Urinary bladder (tissue), 4 donors: ENCODE measurements at places on chromosomes 13 and 19.

- no peak for DNase-seq
Observed at GRCh38 chr19:51326216-51327065, 15.0 kb downstream of the IGLON5 start.

- peak; percentile 71 for DNase-seq
Observed at GRCh38 chr19:15129856-15130585, 22.8 kb downstream of the SYDE1 start.

DNA sequence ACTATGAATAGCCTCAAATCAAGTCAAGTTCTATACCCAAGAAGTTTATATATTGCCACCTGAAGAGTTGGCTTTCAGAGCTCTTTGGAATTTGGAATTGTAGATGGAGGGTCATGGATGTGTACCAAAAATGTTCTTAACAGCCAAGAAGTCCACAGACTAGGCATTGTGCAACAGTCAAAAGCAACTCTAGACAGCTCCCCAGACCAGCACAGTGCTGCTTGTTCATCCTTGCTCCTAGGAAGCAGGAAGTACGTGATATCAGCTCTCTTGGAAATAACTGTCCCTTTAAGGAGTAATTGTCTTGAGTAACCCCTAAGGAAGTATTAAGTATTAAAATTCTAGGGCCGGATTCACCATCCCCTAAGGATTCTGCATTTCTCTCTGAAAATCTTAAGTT lies 30.7 kb upstream of the IL17D start:
- DNase-seq = no peak

DNA sequence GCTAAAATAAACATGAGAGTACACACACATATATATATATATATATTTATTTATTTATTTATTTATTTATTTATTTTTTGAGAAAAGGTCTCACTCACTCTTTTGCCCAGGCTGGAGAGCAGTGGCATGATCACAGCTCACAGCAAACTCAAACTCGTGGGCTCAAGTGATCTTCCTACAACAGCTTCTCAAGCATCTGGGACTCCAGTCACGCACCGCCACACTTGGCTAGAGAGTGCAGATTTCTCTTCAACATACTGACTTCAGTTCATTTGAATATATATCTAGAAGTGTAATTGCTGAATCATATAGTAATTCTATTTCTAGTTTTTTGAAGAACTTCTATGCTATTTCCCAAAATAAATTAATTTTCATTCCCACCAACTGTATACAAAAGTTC lies 1711.8 kb downstream of the SLITRK5 start:
- no peak for DNase-seq

- DNase-seq = no peak
Observed at GRCh38 chr19:7877249-7877836, 3.2 kb upstream of the PRR36 start.

DNA sequence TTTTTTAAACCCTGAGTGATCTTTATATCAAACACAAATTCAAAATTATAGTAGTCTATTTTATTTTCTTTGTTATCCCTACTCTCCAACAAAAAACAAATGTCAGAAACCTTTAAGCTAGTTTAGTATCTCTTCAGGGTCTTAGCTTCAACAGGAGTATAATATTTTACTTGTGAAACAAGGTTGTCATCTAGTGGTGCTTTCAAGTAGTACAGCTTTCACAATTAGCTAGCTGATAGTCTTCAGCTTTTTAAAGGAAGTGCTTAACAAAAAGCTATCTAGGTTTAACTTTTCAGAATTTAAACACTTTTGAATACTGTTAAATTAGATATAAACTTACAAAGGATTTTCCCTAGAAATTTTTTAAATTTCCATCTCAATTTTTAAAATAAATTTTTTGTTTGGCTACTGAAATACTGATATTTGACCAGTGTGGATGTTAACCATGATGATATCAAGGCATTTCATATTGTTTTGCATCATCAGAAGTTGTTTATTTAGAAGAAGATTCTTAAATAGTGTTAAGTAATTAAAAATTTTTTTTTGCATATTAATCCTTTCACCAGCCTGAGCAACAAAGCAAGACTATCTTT lies 34.2 kb downstream of the TDRD3 start:
- DNase-seq = peak; percentile 33

DNA sequence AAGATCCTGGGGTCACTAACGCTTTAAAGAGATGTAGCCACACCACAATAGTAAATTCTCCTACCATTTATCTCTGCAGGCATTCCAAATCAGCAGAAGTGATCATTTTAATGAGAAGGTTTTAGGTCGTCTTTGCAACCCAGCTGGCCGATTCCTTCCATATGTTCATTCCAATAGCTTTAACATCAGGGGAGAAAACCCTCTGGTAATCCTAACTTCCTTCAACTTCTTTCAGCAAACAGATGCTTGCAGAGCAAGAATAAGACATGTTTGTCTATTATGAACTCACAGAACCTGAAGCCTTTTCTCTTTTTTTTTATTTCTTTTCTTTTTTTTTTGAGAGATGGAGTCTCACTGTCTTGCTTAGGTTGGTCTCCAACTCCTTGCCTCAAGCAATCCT lies 498.6 kb upstream of the SLITRK1 start:
- no peak for DNase-seq

DNA sequence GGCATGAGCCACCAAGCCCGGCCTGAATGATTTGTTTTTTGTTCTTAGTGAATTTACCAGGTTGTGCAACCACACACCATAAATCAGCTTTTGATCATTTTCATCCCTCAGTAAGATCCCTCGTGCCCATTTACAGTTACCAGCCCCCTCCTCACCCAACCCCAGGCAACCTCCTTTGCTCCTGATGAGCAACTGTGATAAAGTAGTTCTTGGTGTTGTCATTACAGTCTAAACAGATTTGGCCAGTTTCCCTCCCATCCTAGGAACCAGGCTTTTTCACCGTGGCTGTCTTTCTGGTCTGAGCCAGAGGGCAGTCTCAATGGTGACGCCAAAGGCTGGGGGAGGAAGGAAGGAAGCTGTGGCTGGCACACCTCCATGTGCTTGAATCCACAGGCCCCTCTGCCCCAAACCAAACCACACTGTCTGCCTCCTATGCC lies 61.2 kb upstream of the WDFY2 start:
- no peak for DNase-seq

DNA sequence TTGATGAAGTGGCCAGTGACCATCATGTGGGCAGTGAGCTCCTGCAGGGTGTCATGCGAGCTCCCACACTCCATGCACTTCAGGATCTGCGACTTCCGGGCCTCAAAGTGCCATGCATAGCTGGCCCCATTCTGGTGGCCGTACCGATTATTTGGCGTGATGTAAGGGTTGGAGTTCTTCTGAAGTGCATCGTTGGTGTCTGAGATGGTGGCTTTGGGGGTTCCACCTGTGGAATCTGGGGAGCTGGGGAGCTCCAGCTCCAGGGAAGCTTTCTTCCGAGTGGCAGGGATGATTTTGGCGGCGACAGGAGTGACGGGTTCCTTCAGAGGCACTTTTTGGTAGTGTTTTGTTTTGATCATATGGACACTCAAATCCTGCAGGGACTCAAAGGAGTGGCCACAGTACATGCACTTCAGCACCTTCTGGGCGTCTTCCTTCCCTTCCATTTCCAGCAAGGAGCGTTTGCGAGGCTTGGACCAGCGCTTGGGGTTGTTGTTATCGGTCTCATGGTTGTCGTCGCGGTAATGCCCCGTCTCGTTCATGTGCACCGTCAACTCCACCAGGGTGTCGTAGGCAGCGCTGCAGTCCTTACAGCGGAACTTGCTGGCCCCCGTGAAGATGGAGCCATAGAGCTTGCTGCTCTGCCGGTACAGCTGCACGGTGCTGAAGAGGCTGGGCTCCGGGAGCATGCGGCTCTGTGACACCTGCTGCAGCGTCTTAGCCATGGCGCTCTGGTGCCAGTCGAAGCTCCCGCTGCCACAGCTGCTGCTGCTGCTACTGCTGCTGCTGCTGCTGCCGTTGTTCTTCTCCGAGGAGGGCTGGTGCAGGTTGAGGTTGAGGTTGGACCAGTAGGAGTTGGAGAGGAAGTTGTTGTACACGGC lies 70.4 kb downstream of the TSHZ3 start:
- no peak for DNase-seq

- DNase-seq = no peak
Observed at GRCh38 chr19:4064496-4065260, 2.0 kb downstream of the ZBTB7A start.

GRCh38 chr19:41325947-41326706 lies 16.2 kb downstream of the CCDC97 start:
- no peak for DNase-seq

- no peak for DNase-seq
Observed at GRCh38 chr19:4589579-4590410, 30.3 kb upstream of the SEMA6B start.

- DNase-seq = no peak
Observed at GRCh38 chr13:75146436-75146835, 335.5 kb downstream of the TBC1D4 start.

DNA sequence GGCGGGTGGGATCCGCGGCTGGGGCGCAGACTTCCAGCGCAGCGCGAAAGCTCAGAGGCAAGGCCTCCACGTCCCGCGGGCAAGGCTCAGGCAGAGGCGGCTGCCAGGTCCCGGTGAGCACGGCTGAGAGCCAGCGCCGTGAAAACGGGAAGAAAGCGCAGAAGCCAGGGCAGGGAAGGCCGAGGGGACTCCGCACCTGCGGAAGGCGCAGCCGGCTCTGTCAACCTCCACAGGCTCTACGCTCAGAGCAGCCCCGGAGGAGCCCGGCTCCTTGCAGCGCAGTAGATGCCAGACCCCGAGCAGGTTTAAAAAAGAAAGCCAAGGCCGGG lies 131.0 kb downstream of the RNF17 start:
- DNase-seq = no peak

DNA sequence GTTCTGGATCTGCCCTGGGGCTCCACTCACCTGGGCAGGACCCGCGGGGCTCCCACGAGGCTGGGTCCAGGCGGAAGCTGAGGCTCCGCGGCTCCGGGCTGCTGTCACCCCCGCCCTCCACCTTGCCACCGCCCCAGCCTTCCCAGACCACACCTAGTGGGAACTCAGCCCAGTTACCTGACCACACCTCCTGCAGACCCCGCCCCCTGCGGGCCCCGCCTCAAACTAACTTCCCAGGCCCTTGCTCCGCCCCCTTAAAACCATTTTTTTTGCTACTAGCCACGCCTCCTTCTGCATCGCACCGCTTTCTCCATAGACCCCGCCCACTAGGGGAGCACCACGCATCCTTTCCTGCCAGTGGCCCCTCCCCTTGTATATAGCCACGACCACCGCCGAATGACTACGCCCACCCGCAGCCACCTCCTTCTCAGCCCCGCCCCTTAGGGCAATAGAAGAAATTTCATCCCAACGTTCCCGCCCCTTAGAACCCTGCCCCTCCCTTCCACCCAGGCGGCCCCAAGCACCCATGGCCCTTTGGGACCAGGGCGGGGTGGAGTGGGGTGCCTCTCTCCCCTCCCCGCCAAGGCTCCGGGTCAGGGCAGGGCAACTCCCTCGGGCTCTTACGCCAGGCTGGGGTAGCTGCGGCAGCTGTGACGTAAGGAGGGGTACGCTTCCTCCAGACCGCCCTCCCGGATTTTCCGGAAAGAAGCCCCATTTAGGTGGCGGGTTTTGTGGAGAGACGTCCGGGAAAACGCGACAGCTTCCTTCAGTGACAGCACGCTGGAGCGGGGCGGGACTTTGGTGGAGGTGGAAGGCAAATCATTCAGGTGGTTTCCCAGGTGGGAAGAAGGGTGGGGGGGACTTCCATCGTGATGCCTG lies at the start of gene SH2D3A:
Gene SH2D3A, minus strand, starts transcription at position 79 of the 879 bp plus-strand sequence. CDS start 3,687 bp downstream, outside the sequence.
- DNase-seq = peak; percentile 84

- DNase-seq = no peak
Observed at GRCh38 chr19:35555301-35556005, 8.0 kb downstream of the ATP4A start.

GRCh38 chr13:28607187-28607955 lies 51.6 kb upstream of the POMP start:
- no peak for DNase-seq

GRCh38 chr19:2798158-2798685 lies 12.9 kb downstream of the THOP1 start:
- no peak for DNase-seq

- no peak for DNase-seq
Observed at GRCh38 chr13:72643311-72643989, 84.0 kb downstream of the MZT1 start.
